ENCODE measurements at places on chromosomes 7 and 10.

DNA sequence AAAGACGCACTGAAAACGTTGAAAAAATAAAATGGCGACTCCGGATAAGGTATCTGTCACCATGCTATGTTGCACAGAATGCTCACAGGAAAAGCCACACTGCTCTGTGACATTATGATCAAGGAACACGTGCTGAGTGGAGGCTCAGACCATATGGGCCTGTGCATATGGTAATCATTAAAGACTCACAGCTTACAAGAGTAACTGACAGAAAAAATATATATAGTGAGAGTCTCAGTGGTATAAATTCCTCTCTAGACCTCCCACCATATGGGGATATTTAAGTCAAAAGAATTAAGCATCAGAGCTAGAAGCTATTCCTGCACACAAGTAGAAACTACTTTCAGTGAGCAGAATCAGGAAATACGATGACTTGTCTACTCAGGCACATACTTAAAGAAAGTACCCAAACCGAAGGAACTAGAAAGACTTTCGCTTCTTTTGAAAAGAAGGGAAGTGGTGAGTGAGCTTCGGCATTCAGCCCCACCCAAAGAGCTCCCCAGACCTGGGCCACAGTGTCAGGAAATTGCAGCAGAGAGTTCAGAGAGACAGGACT, 65.1 kb upstream of the MPP7 start:
- DNase-seq: peak; percentile 10

GRCh38 chr10:98646998-98647917, 200.5 kb upstream of the HPS1 start:
- DNase-seq: no peak

- DNase-seq: no peak
Observed at GRCh38 chr7:118182593-118183427, 1.2 kb upstream of the LSM8 start.

- no peak for DNase-seq
Observed at GRCh38 chr7:40694026-40694809, 559.4 kb downstream of the SUGCT start.

DNA sequence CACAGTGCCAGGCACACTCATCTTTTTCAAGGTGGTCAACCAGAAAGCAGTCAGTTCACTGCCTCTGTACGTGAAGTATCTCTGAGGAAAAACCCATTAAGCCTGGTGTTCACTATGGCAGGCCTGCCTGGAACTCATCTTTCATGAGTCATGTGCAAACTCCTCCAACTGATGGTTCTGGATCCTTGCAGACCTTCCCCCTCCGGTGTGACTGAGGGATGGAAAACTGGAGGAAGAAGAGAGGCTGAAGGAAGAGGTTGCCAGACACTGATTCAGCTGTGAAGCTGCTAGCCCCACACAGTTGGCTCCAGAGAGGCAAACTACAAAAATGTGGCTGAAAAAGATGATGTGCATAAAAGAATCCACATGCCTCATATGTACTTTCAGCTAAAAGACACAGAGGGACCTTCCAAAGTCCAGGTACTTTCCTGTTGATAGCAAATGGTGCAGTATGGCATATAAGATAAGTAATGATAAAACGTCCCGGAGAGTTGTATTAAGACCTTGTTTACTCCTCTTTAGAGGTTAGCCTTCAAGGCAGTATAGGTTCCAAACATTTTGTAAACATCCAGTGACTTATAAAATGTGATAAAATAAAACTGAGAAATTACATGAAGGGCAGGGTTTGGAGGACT, 2.7 kb downstream of the CYP3A5 start:
- no peak for DNase-seq

DNA sequence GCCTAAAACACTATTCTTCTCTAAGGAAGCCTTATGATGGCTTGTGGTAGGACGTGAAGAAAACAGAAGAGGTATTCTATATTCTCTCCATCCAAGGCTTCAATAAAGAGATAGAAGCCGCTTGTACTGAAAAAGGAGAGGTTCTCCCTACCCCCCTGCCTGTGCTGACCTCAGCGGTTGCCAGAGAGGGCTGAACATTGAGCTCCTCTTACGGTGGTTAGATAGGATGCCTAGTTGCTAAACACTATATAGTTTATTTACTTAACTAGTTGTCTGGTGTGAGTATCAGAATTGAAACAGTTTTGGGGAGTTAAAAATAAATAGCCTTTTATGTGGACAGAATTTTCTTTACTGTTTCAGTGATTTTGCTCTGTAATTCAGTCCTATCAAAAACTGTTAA, 112.2 kb downstream of the TFPI2 start:
- no peak for DNase-seq

DNA sequence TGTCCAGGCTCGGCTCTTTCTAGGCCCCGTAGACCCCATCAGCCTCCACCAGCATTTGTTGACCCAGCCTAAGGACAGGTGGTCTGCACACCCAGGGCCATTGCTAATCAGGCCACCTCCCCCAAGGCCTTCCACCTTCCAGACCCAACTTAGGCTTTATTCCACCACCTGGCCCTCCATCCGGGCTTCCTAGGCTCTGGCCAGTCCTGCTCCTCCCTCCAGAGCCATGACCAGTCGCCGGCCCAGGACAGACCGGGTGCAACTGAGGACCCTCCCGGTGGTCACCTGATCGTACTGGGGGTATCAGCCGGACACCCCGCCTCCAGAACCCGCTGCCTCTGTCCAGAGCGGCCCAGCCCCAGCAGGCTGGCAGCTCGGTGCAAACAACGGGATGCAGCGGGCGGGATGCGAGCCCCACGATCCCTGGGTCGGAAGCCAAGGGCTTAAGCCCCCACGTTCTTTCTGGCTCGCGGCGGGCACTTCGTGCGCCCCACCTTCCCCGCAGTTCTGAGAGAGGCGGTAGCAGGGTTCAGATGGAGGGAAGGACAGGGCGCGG, 545 bp downstream of the NACAD start:
- DNase-seq: no peak

DNA sequence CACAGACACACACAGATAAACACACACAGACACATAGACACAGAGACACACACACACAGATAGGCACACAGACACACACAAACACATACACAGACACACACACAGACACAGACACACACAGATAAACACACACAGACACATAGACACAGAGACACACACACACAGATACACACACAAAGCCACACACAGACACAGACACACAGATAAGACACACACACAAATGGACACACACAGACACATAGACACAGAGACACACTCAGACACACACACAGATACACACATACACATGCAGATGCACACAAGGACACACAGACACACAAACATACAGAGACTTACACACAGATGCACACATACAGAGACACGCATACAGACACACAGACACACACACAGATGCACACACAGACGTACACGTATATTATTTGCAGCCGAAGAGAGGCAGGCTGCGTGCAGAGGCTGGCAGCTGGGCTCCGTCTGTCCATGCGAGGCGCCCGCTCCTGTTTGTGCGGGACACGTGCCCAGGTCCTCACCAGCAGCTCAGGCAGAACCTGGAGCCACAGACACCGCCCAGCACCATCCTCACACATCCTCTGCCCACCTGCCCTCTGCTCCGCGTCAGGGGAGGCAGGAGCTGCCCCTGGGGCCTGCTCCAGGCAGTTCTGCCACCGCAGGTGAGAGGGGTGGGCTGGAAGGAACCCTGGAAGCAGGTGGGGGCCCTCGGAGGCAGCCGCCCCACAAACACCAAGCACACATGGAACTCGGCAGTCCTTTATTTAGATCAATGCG, 1.2 kb downstream of the CALML5 start:
- no peak for DNase-seq

DNA sequence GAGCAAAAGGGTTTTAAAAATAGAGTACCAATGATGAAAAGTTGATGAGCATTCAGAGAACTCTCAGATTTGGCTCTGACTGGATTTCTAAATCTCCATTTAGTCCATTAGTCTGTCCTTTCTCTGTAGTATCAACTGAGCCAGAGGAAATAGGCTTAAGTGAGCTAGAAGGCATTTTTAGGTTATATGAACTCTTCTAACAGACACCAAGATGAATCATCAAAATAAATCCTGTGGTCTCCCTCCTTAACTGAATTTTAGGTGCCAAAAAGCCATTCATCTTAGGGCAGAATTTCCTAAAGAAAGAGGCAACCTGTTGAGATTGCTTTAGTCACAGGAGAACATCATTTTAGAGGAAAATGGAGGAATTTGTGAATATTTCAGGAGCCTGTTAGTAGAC, 305.1 kb downstream of the AUTS2 start:
- DNase-seq: no peak

- no peak for DNase-seq
Observed at GRCh38 chr10:101643546-101643945, 51.4 kb downstream of the FBXW4 start.

DNA sequence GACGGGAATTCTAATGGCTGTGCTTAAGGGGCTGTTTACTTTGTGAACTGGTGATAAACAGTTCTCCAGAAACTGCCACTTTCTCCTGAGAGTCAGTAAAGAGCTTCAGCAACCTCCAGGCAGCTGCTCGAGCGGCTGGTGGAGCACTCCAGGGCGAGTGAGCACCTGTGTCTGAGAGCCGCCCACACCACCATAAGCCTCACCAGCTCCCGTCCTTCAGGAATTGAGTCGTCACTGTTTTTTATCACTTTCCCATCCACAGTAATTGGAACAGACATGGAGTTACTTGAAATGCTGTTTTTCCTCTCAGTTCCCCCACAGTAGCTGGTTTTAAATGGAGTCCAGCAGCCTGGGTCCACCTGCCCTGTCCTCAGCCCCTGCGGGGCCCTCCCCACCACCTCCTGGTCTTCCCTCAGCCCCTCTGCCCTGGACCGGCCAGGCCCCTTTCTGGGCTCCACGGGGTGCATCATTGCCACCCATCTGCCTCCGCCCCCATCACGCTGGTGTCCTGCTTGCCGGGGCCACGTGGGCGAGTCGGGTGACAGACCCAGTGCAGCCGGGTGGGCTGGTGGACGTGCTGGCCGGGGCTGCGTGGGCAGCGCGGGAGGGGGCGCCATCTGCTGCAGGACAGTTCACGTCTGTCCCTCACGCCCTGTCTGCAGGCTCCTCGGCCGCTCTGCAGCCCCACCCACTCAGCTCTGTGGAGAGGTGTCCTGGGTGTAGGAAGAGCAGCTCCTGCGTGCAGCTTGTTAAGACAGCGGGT, 56.0 kb downstream of the NKX6-2 start:
- DNase-seq: no peak

Data from stimulated activated CD4-positive, alpha-beta T cell treated with anti-CD3 and anti-CD28 coated beads, Interleukin-1b, Interleukin-23, amount 100 ng/mL, for 1 hour (primary cell).